ENCODE measurements at places on chromosomes 13 and 19.

GRCh38 chr19:53909471-53910169, 542 bp downstream of the CACNG7 start:
- no peak for DNase-seq

DNA sequence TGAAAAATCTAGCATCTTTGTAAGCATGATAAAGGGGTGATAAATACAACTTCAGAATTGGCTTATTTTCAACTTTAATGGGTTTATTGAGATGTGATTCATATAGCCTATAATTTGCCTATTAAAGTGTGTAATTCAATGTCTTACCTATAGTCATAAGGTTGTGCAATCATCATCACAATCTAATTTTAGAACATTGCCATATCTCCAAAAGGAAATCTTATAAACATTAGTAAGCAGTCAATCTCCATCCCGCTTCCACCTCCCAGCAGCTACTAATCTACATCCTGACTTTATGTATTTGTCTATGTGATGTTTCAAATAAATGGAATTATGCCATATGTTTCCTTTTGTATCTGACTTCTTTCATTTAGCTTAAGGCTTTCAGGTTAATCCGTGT, 145.2 kb upstream of the KLHL1 start:
- no peak for DNase-seq

DNA sequence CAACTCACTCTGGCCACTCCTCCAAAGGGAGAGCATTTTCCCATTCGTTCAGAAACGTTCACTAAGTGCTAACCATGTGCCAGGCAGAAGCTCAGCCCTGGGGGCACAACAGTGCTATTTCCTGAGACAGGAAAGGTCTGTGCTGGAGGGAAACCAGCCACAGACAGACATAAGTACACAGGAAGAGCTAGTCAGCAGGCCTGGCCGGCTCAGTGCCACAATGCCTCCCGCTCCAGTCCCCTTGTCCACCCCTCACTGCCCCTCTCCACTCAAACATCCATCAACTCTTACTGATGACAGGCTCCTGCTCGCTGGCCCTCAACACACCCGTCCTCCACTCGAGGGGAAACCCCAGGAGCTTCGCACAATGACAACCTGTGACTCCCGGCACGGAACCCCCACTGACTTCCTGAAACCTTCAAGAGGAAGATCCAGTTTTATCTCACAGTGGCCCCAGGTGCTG, 11.3 kb upstream of the PLA2G4C start:
- no peak for DNase-seq

- DNase-seq, result no peak
Measured at GRCh38 chr19:50717026-50717723, 2.4 kb downstream of the SHANK1 start.

DNA sequence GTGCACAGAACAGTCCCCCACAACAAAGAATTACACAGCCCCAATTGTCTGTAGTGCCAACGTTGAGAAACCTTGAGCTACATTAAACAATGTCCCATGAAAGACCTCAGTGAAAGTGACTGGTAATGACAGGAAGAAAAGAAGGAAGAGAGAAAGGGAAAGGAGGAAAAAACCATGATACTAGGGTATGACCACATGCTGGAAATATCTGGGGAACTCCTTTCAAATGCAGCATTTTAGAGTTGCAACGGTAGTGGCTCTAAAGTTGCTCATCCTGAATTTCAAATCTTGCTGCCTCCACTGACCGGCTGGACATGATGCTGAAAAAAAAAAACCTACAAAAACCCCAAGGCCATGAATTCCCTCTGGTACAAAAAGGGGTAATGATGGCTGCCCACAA, 26.5 kb downstream of the FPR3 start:
- DNase-seq, result no peak

DNA sequence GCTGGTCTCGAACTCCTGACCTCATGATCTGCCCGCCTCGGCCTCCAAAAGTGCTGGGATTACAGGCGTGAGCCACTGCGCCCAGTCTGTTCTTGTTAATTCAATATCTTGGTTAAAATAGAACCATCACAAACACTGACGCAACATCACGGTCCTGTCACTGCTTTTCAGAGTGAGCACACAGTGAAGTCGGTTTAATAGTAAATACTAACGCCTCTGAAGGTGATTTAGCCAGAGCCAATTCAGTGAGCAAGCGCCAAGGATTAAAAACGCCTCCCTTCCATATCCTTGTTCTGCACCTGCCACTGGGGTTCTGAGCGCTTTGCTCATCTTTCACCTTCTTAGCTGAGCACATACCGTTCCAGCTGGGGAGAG, 30.3 kb downstream of the LAMP1 start:
- DNase-seq, result no peak

DNA sequence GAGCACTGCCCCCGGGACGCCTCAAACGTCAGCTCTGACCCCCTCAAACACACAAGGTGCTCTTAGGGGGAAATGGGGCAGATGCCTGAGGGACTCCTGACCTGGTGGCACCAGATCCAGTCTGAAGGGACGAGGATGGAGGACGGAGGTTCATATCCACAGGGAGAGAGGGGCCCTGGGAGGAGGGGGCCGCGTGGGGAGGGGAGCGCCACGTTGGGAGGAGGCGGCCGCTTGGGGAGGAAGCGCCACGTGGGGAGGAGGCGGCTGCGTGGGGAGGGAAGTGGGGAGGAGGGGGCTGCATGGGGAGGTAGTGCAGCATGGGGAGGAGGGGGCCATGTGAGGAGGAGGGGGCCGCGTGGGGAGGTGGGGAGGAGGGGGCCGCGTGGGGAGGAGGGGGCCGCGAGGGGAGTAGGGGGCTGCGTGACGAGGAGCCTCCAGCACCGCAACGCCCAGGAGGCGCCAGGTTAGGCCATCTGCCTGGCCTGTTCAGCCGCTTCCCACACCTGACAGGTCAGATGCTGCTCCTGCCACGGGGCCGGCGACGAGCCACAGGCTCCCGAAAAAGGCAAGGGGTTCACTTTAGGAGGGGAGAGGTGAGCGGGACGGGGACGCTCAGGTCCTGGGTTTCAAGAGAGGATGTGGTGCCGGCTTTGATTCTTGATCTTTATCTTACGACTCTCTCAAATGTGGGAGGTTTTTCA, 36.7 kb upstream of the C13orf46 start:
- DNase-seq, result no peak

- no peak for DNase-seq
Measured at GRCh38 chr13:80164462-80164861, 176.5 kb downstream of the SPRY2 start.

DNA sequence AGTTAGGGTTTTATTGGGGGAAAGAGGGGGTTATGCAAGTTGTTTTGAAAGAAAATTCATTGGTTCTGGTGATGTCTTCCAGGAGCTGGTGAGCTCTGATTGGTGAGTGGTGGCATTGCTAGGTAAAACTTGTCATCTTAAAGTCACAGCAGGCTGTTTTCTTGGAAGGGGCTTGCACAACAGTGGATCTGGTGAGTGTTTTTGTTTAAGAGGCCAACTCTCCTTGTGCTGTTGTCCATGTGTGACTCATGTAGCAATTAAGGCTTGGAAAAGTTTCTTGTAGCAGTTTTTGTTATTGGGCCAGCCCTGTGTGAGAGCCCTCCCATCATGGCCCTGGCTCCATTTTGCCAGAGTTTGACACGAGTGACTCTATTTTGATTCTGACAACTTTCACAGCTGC, 109.4 kb downstream of the RFC3 start:
- DNase-seq, result no peak

DNA sequence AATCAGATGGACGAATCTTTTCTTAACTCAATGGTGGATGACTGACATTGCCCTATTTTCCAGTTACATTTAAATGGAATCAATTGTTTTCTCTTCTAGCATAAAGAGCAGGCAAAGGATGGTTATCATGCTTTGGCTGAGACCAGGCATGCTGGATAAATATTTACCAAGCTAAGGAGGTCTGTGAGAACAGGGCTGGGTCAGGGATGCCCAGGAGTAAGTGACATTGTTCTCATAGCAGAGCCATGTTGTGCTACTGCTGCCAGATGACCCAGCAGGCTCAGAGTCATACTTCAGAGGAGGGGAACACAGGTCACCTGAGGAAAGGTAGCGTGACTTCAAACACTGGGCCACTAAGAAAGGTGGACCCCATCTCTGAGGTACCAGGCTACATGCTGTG, 116.0 kb upstream of the RNF113B start:
- DNase-seq, result no peak

DNA sequence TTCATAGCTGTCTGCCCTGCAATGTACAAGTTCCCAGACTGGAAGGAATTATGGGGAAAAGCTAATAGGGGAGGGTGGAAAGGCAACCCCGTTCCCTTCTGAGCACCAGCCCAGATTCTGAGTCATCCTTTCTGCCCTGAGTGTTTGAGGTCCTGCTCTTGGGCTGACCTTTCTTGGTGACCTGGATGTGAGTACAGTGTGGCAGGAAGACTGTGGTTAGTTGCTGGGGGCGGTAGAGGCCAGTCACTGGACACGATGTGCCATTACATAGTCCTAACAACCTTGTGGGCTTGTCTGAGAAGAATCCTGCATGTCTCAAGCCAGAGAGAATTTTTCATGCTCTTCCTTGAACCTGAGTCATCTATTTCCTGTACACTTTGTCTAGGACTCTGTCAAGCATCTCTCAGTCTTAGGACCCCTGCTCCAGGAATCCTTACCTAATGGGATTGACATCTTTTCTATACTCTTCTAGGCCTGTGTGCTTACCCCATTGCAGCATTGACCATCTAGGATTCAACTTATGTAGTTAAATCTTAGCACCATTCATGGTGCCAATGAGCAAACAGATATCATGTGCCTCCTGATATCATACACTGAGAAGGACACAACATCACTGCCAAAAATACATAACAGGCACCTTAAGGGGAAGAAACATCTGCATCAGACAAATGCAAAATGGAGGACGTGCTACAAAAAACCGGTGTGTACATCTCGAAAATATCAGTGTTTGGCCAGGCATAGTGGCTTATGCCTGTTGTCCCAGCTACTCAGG, 8.1 kb upstream of the ANGPTL4 start:
- DNase-seq, result no peak

DNA sequence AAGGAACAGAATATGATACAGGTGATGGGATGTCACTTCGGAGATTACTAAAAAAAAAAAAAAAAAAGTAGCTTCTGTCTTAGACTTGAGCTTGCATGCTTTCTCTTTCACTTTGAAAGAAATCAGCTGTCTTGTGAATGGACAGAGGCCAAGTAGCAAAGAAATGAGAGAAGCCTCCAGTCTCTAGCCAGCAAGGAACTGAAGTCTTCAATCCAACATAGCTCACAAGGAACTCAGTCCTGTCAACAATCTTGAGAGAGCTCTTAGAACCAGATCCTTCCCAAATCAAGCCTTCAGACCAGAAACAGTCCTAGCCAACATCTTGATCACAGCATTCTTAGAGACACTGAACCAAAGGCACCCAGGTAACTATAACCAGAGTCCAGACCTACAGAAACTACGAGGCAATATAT, 7.7 kb downstream of the N4BP2L2 start:
- DNase-seq, result no peak

- DNase-seq, result no peak
Measured at GRCh38 chr19:54208784-54209057, 8.1 kb downstream of the RPS9 start.

DNA sequence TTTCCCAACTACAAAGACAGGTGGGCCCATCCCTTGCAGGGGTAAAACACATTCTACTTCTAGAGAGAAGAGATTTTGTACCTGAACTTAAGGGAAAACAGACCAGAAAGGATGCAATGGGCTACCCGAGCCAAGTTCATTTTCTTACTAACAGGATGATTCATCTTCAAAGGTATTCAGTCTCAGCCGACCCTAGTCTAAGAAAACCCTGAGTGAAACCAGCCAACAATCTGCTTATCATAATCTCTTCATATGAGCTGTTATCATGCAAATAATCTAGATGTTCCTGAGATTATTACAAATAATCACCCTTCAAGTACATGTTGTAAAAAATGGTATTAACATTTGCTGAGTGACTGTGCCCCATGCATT, 15.6 kb downstream of the PABPC3 start:
- no peak for DNase-seq

GRCh38 chr13:95355494-95355893, 54.2 kb upstream of the ABCC4 start:
- no peak for DNase-seq

DNA sequence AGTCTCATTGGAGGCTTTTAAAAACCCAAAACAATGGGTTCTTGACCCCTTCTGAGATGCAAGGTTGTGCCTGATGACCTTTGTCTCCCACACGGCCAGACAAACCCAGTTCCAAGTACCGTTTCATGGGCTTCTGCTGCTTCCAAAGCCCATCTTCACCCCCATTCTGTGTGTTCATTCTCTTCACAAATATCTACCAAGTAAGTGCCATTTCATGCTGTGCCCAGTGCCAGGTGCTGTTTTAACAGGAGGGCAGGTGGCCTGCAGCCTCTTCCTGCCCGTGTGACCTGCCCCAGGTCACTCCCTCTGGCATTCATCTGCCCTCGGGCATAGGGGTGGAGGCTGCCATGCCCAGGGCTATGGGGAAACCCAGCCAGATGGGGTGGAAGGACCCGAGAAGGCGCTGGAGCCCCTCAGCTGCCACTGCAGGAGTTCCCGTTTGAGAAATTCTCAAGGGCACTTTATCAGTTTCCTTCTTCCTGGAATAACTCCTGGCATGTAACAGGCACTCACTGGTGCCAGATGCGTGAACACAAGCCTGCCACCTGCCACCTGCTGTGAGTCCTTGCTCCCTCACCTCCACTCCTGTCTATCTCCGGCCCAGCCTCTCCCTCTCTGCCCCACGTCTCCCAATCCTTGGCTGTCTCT, 12.5 kb downstream of the CAPN12 start:
- no peak for DNase-seq

GRCh38 chr13:102812611-102813287, 13.8 kb downstream of the BIVM start:
- no peak for DNase-seq

DNA sequence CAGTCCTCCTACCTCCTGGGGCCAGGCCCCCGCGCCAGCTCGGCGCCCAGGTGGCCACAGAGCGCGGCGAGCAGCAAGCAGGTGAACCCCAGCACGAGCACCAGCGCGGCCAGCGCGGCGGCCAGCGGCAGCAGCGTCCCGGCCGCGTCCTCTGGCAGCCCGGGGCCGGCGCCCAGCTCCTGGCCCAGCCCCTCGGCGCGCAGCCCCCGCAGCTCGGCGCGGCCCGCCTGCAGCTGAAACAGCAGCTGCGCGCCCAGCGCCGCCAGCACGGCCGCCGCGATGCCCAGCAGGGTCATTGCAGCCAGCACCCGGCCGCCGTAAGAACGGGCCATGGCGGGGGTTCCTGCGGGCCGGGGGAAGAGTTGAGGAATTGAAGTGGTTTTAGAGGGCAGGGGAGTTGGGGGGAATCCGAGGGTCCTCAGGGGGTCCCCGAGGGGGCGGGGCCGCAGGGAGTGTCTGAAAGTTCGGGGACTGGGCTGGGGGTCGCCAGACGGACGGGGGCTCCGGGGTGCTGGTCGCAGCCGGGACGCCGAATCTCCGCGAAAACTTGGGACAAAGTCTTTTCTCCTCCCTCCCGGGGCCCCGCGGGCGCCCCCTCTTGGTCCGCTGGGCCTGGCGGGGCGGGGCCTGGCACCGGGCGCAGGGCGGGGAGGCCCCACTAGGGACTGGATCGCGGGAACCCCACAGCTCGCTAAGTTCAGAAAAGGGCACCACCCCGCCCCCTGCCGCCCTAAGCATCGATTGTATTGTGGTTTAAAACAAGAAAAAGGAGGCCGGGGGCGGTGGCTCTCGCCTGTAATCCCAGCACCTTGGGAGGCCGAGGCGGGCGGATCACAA, at the start of gene TMEM221:
TSS of gene TMEM221 (minus strand) at position 538 of the 837 bp plus-strand sequence. CDS start at position 332, 206 bp downstream.
- peak; percentile 59 for DNase-seq
